ENCODE measurements at places on chromosomes 11 and 22. TPM values are rescaled to one million over a fixed set of nuclear protein-coding genes. Genes with fewer than 3 reads are reported as not detected.

The CD3D gene
- total RNA-seq = not detected

DNA sequence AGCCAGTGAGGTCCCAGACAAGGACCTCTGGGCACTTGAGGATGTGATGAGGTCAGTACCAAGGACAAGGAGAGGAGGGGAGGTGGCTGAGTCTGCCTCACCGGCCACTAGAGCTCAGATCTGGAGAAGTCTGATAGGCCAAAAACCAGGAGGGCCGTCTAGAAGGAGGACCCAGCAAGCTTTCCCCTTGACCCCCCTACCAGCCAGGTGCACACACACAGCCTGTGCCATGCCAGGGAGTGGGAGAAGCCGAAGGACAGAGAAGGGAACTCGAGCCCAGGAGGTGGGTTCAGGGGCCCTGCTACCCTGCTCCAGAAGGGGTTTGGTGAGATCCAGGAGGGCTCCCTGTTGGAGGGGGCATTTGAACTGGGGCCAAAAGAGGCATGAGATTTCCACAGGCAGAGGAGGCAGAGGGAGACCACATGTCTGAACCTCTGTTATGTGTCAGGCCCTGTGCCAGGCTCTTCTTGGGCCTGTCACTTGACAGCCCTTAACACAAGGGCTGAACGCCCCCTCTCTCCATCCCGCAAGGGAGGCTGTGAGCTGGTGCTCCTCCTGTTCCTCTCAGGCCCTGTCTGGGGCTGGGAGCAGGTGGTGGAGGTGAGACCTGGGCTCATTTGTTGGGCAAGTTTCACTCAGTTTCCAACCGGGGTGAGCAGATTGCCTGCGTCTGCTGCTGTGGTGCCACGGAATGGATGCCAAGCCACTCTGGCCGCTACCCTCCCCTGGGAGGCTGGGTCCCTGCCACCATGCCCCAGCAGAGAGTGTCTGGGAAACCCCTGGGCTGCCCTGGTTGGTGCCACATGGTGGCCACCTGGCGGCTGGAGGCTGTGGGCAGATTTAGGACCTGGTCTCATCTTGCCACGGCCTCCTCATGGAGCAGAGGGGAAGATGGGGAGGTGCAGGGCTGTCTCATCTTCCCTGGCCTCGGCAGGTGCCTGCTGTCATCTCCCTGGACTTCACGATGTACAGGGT lies 65.2 kb downstream of the MPPED1 start:
- DNase-seq = no peak

GRCh38 chr11:76162336-76163288 lies 43.7 kb downstream of the WNT11 start:
- no peak for DNase-seq

- DNase-seq = peak; percentile 24
Measured at GRCh38 chr11:93330446-93330984, at the start of gene DEUP1. DEUP1 (plus strand) TSS chr11:93330742; CDS start chr11:93332260, 1,518 bp downstream.

GRCh38 chr11:123179586-123179985 lies 15.5 kb downstream of the CLMP start:
- no peak for DNase-seq

- no peak for DNase-seq
Measured at GRCh38 chr11:65712633-65713076, 603 bp downstream of the KAT5 start.

DNA sequence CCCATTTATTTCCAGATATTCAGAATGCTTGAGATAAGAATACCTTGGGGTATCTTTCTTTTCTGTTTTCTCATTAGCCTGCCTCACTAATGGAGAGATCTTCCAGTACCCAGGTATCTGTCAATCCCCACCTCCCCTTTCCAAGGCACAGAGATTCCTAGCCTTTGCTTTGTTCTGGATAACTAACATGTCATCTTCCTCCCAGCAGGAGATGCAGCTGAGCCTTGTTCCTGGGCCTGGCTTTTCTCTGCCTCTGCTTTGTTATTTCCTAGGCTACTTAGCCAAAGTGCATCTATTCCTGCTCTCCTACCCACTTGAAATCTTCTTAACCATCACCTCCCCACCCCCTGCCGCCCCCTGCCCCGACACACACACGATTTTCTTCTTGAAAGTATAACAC lies 297.1 kb downstream of the NELL1 start:
- DNase-seq = no peak

GRCh38 chr11:33055375-33055774 lies 16.0 kb downstream of the TCP11L1 start:
- DNase-seq = no peak
